ENCODE measurements at places on chromosomes 1 and 21.

GRCh38 chr1:151342021-151342420 is 5.0 kb downstream of the RFX5 start:
- no peak for DNase-seq

DNA sequence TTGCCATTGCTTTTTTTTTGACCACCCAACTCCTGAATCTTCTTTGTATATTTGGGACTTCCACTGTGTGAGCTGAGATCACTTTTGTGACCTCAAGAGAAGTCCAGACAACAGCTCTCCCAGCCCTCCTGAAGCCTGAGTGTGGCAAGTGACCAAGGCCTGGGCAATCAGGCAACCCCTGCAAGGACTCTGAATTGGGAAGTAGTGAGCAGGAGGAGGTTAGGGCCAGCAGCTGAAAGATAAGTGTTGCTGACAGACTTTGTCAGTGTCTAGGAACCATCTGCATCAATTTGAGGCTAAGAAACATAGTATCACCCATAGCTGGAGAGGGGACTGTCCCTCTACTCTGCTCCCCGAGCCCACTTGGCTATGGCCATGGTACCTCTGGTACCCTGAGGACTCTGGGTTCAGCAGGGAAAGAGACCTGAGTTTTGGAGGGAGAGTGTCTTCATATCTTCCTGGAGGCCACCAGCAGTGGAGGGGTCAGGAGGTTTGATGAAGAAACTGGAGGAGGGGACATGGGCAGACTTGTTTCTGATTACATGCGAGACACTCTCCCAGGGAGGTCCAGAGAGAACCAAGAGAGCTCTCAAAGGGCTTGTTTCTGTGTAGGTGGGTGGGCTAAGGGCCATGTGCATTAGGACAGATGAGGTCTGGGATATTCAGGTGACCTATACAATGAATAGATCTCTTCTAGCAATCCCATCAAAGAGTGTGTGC is 147.0 kb upstream of the DNAH14 start:
- DNase-seq = no peak

GRCh38 chr1:6603238-6603914 is 707 bp upstream of the KLHL21 start:
- DNase-seq = peak; percentile 53

GRCh38 chr1:183291802-183292514 is 105.9 kb downstream of the LAMC2 start:
- no peak for DNase-seq

GRCh38 chr1:15882665-15883064 is 35.2 kb downstream of the SPEN start:
- no peak for DNase-seq
